Muscle of arm (tissue), 14 donors: ENCODE measurements at places on chromosomes 2 and 18.

DNA sequence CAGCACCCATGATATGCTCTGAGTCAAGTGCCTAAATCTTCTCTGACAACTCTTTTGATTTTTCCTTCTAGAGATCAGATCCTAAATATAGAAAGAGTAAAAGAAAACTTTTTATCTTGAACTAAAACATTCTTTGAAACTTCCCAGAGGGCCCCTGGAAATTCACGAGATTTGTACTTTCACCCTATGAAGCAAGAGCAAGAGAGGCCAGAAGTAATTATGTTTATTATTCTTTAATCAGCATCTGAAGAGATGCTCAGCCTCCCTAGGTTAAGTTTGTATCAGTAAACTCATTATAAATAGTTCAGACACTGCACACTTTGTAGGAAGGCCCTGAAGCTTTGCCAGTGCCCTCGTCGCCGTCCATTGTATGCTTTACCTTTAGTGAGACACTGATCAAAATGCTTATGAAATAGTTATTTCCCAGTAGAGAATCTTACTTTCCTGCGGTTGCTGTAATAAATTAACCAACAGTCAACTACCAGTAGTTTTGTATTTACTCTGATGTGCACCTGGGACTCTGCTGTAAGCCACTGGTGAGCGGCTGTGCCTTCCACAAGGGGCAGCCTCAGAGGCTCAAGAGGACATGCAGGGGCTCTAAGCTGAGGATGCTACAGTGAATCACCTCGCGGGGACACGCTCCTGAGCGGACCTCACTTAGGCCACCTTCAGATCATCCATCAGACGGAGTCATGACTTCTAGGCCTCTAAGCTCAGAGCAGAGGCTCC lies 71.9 kb downstream of the BIN1 start:
- DNase-seq: no peak

- DNase-seq: no peak
Observed at GRCh38 chr2:121450301-121450700, 80.4 kb upstream of the RNU4ATAC start.

GRCh38 chr2:124343827-124344498 lies 318.9 kb downstream of the CNTNAP5 start:
- no peak for DNase-seq

DNA sequence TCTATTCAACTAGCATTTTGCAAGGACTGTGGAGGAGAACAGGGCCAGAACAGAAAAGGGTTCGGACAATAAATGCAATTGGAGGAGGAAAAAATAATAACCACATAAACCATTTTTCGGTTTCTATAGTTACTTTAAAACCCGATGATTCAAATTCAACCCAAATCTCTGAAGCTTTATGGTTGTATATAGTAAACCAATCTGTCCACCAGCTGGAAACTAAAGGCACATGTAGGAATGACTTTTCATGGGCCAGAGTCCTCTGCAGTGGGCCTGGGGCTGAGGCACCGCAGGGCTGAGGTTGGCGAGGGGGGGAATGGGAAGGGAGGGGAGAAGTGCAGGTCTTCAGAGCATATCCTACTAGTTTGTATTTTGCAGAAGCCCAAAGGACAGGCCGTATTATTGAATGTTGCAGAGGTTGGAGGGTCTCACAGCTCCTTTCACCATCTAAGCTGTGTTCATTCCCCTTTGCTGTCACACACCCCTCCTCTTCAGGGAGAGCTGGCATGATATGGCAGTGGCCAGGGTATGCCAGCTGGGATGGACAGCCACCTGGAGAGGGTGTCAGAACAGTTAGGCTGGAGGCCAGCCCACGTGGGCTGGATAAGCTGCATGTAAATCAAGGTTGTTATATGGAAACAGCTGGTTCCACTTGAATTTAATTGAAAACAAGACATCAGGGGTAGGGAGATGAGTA lies 267.1 kb downstream of the PRKCE start:
- no peak for DNase-seq

GRCh38 chr2:137321566-137321965 lies 556.2 kb downstream of the THSD7B start:
- no peak for DNase-seq

DNA sequence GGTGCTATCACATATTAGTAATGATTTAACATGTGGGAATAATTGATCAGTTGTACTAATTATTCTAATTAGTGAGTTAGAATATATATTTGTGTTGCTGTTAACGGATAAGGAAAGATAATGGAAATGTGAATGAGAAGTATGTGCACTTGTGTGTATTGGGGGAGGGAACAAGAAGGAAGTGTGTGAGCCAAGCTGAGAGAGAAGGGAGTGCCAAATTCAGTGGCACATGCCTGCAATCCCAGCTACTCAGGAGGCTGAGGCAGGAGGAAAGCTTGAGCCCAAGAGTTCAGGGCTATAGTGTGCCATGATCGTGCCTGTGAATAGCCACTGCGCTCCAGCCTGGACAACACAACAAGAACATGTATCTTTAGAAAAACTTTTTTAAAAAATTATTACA lies 9.3 kb downstream of the BARD1 start:
- DNase-seq: no peak

GRCh38 chr2:134873152-134873551 lies 34.7 kb downstream of the ACMSD start:
- DNase-seq: no peak

- peak; percentile 28 for DNase-seq
Observed at GRCh38 chr2:9474361-9475057, at the start of gene IAH1. IAH1 (plus strand) TSS chr2:9474551; CDS start chr2:9474567, 16 bp downstream.

- no peak for DNase-seq
Observed at GRCh38 chr2:147236601-147237000, 608.2 kb upstream of the ACVR2A start.

DNA sequence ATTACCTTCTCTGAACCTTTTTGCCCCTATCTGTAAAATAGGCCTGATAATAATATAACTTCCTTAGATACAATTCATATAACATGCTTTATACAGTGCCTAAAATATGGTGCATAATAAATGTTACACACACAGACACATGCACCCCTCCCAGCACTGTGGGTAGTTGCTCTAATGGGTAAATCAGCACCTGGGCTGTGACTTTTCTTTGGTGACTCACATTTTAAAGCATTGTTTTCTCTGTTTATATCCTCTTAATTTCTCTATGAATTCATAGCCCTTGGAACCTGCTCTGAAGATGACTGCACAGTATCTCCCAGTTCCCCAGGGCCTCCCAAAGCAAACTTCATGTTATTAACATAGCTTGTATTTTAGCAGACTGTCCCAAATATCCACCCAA lies 248.2 kb upstream of the TNP1 start:
- DNase-seq: no peak

DNA sequence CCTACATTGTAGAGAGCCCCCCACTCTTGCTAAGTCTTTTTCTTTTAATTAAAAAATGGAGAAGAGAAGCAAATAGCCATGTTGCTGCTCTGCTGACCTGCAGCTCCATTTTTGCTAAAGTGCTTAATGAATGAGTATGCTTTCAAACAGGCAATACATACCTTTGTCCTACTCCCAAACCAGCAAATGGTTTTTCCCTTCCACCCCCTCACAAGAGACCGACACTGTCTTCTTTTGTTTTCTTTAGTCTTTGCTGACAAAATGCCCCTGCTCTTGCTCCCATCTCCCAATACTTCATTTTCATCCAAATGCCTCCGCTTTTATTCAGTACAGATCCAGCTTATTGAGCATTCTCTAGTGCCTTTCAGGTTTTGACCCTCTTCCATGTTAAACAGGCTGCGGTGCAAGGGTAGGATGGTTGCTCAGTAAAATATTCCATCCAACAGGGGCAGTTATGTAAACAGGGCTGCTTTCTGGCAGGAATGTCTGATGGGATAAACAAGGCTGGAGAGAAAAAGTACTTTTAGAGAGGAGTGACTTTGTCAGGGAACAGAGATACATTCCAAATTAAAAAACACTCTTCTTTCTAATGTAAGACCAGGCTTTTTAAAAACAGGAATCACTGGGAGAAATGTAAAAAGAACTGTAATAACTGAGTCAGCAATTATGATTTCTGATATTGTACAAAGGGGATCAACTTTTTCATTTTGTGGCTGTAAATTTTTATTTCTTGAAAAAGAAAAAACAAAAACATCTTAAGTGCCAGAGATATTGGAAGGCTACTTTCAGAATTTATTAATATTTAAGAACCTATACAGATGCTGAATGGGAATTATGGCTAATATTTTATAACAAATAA lies 136.8 kb downstream of the MEP1B start:
- DNase-seq: no peak

DNA sequence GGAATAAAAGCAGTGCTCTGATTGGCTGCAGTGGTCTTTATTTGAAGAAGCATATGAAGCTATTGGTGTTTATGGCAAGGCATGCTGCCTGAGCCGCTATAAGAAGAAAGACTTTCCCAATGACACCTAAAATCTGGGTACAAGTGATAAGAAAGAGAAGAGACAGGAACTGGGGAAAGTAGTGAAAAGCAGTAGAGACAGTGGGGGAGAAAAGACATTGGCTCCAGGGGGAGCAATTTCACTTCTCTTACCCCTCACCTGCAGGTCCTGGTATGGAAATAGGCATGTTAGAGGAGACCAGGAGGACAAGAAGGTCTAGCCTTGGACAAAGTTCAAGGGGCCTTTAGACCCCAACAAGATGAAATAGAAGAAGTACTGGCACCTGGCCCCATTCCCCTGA lies 47.1 kb downstream of the PLCL1 start:
- DNase-seq: no peak

DNA sequence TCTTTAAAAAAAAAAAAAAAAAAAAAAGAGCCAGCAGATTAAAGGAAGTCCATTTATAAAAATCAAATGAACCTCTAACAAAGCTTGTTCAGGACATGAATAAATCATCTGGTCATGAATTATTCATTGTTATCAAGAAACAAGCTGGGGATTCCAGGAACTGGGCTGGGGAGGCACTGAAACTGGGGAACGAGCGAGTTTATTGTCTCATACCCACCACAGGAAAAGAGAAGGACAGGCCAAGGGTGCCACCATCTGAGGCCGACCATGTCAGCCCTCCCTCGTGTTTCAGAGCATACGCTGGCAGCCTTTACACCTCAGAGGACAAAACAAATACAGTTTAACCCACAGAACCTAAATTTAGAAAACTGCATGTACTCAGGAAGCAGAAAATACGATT lies 164.2 kb downstream of the VWC2L start:
- DNase-seq: no peak

DNA sequence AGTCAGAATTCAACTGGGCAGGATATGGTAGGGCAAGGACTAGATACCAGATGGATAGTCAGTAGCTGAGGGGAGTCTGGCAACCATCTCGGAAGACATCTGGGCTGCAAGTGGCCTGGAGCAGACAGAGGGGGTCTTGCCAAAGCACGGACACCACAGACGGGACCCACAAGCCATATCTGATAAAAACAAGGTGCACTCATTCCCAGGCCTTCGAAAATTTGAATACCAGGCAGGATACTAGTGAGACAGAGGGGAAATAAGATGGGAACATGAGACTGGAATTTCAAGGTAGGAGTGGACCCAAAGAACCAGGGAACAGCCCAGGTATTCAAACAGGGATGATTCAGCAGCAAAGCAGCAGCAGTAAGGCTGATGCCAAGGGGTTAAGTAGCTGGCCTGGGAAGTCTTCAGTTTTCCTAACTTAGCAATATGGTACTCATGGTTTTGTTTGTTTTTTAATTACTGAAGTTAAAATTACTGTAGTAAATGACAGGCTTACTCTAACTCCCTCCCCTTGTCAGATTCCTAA lies 144.9 kb upstream of the NCKAP5 start:
- DNase-seq: no peak

DNA sequence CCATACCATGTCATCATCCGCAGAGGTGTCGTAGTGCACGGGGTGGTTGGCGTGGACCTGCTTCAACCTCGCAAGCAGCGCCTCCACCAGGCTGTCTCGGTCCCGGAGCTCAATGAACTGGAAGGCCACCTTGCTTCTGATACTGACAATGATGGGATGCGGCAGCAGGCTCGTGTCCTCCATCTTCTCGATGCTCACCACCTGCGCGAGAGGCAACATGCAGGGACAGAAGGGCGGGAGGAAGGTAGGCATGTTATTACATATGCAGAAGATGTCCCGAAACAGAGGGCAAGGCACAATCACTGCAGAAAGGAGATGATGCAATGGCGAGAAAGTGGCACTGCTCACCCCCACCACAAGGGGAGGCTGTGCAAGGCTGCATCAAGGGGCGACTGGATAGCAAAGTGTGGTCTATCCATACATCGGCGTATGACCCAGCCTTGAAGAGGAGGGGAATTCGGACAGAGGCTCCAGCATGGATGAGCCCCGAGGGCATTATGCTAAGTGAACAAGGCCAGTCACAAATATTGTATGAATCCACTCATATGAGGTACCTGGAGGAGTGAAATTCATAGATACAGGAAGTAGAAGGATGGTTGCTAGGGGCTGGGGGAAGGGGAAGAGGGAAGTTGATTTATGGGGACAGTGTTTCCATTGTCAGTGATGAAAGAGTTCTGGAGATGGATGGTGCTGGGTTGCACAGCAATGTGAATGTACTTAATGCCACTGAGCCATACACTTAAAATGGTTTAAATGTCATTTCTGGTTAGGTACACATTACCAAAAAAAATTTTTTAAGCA lies 36.6 kb downstream of the RPL31 start:
- no peak for DNase-seq

GRCh38 chr2:149562324-149562723 lies 25.3 kb downstream of the MMADHC start:
- no peak for DNase-seq

DNA sequence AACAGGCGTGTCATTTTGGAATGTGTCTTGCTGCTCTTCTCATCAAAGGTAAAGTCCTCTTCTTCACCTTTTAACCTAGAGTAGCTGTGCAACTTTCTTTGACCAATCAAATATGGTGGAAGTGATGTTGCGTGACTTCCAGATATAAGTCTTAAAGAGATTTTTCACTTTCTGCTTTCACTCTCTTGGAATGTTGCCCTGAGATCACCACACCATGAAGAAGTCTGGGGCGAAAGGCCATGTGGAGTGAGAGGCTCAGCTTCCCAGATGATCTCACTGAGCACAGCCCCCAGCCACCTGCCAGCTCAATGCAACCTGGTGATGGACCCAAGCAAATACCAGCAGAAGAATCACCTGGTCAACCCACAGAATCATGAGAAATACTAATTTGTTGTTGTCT lies 7.1 kb upstream of the GALNT3 start:
- DNase-seq: no peak

GRCh38 chr2:45637440-45637839 lies 14.0 kb upstream of the PRKCE start:
- no peak for DNase-seq

GRCh38 chr18:43108882-43109281 lies 6.6 kb downstream of the RIT2 start:
- DNase-seq: no peak

- DNase-seq: no peak
Observed at GRCh38 chr2:204931562-204931961, 386.3 kb downstream of the PARD3B start.

- DNase-seq: no peak
Observed at GRCh38 chr2:75431276-75431675, 129.5 kb downstream of the EVA1A start.

DNA sequence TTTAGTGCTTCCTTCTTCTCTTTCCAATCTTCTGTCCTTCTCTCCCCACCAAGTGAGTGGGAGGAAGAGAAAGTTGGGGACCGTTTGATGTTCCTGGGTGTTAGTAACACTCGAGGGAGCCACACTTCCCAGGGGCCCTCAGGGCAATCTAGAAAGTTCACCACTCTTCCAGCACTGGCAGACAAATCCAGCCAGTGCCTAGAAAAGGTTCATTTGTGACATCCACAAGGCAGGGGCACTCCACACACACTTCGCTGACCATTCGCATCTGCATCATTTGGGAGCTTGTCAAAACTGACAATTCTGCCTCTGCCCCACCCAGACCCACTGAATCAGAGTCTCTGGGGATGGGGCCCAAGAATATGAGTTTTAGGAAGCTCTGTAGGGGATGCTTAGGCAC lies 86.8 kb upstream of the ST3GAL5 start:
- DNase-seq: no peak

- DNase-seq: peak; percentile 38
Observed at GRCh38 chr2:172931256-172931894, 144.3 kb upstream of the MAP3K20 start.

- DNase-seq: no peak
Observed at GRCh38 chr2:96877042-96877451, 7.2 kb upstream of the SEMA4C start.
